Right cardiac atrium (tissue), 5 donors: ENCODE measurements at places on chromosomes 11 and 22. TPM values are rescaled to one million over a fixed set of nuclear protein-coding genes. Genes with fewer than 3 reads are reported as not detected.

GRCh38 chr11:57729479-57729878, 11.8 kb upstream of the SELENOH start:
- DNase-seq = no peak

DNA sequence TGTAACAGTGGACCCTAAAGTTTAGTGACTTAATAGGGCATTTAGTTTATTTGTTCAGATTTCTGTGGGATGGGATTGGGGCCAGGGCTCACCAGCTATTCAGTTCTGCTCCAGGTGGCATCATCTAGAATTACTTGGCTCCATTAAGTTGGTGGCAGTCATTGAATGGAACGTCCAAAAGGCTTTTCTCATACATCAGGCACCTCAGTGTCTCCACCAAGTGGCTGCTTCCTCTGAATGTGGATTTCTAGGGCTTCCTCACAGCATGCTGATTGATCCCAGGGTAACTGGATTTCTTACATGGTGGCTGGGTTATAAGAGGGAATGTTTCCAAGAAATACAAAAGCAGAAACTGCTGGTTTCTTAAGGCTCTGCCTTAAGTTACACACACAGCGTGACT, 34.7 kb downstream of the USP47 start:
- DNase-seq = no peak

DNA sequence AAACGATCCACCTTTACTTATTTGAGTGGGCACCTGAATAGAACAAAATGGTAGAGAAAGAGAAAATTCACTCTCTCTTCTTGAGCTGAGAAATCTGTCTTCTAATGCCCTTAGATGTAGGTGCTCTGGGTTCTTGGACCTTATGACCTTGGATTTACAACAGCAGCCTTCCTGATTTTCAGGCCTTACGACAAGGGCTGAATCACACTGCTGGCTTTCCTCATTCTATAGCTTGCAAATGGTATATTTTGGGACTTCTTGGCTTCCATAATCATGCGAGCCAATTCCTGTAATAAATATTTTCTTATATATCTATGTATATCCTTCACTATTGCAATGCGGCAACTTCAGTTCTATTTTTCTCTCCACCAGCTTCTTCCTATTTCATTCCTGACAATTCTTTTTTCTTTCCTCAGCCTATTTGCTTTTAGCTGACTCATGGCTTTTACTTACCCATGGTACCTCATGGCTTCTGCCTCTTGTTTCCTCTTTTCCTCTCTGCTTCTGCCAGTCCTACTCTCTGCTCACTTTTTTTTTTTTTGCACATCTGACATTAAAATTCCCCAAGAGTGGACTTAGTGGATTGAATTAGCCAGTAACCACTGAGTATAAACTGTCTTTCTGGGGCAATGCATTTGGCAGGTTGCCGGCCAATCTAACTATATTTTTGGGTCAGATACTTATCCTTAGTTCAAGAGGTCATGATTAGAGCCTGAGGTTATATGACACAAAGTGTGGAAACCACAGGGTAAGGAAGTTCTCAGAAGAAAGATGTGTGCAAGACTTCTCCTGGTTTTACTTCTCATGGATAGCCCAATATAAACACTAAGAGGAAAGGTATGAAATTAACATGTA, 359.5 kb downstream of the TMEM135 start:
- no peak for DNase-seq

DNA sequence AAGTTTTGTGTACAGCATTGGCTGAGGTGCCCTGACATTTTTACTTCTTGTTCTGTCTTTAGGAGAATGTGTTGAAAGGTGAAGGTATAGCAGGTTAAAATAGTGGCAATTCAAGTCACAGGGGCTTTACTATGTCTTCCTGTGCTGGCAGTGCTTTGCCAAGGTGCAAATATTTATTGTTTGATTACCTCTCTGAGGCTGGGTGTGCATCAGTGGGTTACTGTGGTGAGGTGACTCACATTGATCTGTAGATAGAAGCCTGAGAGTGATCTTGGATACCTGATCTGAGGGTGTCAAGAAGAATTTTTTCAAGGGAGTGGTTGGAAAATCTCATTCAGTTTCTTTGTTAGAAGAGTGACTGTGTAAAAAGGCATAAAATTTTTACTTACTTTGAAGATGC, 90.0 kb downstream of the ARHGAP42 start:
- DNase-seq = no peak

GRCh38 chr11:119153049-119153818, 4.4 kb downstream of the ABCG4 start:
- no peak for DNase-seq

DNA sequence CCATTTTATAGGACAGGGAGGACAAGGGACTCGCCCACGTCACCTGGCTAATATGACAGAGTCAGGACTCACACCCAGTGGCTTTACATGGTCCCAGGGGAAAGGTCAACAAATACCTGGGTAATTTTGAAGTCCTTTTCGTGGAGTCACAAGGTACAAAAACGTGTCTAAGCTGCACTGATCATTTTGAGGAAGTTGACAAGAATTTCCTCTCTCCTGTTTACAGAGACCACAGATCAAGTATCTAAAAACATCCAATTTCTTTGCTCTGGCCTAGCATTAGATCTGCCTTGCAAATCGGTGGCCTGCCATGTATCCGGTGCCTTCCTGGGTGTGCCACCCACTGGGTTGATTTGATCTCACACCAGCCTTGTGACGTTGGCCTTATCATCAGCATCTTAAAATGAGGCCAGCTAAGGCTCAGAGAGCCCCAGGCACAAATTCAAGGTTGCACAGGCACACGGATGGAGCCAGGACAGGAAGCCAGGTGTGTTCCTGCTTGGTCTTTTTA, 17.6 kb downstream of the GDPD5 start:
- DNase-seq = no peak

Gene PHLDA2
- 2.0 TPM for polyA plus RNA-seq

Gene MUC2
- 0.02 TPM for polyA plus RNA-seq

Gene OR5B21
- not detected for polyA plus RNA-seq

Gene NCAM1
- polyA plus RNA-seq = 87.9 TPM
